Right ventricle myocardium inferior (tissue), 1 donor: ENCODE measurements at places on chromosomes 2 and 18.

DNA sequence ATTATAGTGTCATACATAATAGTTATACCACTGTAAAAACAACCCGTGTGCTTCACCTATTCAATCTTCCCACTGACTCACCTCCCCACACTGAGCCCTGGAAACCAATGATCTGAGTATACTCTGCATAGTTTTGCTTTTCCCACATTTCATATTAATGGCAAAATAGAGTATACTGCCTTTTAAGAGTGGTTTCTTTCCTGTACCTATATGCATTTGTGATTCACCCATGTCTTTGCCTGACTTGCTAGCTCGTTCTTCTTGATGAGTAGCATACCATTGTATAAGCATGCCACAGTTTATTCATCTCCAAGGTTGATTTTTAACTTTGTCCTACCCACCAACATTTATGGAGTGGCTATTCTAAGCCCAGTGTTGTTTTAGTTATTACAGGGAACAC lies 686.4 kb downstream of the PLCL1 start:
- DNase-seq: no peak

GRCh38 chr18:59060551-59060950 lies 79.1 kb upstream of the SEC11C start:
- DNase-seq: no peak

DNA sequence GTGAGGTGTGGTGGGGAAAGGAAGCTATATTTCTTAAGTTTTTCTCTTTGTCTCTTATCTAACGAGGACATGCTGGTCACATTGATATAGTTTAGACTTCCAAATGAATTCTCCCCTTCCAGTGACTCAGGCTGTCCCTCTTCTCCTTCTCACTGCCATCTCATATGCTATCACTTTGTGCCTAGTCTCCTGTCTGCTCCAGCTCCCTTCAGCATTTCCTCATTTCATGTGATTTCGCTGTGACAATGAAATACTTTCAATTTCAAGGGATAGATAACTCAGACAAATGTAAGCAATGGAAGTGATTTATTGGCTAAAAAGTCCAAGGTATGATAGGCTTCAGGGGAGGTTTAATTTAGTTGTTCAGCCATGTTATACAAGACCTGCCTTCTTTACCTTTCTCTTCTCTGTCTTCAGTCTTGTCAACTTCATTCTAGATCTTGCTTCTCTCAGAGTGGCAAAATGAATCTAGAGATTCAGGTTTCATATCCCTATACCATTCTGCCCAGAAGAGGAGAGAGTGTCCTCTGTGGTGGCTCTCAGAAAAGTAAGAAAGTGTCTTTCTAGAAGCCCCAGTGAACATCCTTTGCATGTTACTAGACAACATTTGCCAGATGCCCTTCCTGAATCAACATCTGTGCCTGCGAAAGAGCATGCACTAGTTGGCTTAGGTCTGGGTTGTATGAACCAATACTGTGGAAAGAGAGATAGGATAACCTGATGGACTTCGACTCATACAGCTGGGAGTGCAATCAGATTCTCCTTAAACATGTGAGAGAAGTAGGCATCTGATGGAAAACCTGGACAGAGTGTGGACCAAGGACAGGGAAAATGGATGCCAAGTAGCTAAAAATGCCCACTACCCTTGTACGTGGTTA lies 29.9 kb upstream of the GPR155 start:
- no peak for DNase-seq

GRCh38 chr2:68151037-68151436 lies 6.7 kb upstream of the PNO1 start:
- DNase-seq: no peak

DNA sequence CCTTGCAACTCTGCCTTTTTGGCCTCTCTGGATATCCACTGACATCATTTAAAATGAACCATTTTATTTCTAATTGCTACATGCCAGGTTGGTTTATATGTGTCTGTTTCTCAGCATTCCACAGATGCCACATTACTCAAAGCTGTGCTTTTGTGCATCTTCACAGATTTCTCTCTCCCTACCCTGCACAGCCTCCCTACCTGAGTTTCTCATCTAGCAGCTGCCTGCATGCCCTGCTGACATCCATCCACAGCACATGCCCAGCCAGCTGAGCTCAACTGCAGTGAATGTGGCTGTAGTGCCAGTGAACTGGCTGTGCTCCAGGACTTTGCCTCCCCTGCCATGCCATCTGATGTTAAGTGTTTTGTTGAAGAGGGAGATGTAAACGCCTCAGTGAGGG lies 44.5 kb downstream of the PKP4 start:
- peak; percentile 77 for DNase-seq

GRCh38 chr2:196449083-196449482 lies 190.4 kb upstream of the CCDC150 start:
- no peak for DNase-seq

DNA sequence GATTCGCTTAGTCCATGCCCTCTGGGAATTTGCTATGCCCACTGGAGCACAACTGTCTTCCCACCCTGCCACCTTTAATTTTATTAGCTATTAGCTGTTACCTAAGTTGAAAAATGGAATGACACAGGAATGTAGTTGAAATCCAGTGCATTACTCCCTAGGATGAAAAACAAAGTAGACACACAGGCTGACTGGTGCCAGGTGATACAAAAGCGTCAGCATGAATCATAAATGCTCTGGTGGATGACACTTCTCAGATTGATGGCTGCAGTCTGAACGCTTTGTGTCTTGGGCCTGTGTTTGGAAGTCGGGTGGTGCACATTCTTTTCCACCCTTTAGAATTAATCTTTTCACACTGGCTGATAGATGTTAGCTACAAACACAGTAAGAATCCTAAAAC lies 802.0 kb downstream of the DCC start:
- DNase-seq: no peak

GRCh38 chr2:173568054-173568453 lies 213.4 kb downstream of the CDCA7 start:
- no peak for DNase-seq

DNA sequence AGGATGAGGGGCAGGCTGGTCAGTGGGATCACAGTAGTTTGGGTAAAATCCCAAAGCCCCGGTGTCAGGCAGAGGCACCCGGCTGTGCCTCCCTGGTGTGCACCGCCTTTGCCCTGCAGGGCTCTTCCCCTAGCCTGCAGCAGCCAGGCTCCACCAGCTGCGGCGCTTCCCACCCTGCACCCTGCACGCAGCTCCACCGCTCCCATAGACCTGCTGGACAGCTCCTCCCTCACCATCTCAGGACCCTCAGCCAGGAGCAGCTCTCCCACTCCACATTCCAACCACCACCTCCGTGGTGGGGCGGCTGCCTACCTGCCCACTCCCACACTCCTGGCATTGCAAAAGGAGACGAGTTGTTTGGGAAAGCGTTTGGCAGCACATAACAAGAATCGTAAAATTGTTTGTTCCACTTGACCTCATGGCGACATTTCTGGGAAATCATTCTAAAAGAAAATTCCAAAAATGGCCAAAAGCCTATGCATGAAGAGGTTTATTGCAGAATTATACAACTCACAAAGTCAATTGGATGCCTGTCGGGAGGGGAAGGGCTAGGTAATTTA lies 287.4 kb upstream of the HDAC4 start:
- DNase-seq: peak; percentile 49

GRCh38 chr2:191384829-191385228 lies 139.6 kb downstream of the MYO1B start:
- no peak for DNase-seq

DNA sequence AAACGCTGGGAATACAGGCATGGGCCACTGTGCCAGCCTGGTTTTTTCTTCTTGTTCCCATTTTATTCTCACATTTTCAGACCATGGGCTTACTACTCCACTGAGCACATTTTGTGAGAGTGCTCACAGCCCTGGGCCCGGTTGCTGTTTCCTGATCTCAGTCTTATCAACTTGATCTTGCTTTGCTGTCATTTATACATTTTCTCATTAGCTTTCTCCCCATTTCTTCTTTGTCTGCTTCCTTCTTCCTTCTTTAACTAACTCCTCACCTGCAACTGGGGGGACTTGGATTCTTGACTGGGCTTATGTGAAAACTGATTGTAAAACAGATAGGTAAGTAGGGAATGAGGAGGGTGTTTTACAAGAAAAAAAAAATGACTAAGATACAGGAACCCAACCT lies 117.3 kb downstream of the PLB1 start:
- DNase-seq: no peak

DNA sequence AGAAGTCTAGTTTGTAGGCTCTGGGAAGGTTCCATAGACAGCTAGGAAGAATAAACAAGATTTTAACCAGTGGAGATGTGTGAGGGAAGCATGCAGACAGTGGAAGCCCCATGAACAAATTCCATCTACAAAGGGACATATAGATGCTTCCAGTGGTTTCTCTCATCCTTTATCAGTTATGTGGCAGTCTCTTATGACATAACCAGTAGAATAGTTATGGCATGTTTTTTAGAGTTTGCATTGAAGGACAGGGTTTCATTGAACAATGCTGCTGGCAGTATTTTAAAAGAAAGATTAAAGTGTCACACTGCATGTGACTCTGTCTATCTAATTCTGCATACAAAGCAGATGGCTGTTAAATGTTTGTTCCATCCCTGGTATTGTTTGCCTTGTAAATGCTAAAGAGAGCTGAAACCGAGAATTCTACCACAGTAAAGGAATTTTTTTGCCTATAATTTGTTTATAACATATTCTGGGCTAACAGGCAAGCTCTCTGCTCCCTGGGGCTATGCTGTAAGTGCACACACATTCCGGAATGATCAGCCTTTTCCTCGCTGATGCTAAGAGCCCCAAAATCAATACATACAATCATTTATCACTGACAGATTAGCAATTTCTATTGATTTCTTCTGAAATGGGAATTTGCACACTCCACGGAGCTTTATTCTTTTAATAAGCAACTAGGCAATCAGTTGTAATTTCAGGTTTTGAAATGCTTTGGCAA lies 76.8 kb upstream of the PELI1 start:
- no peak for DNase-seq

GRCh38 chr18:61764381-61764780 lies 128.4 kb downstream of the RNF152 start:
- DNase-seq: no peak

GRCh38 chr18:39611381-39612100 lies 2045.9 kb upstream of the CELF4 start:
- DNase-seq: no peak

DNA sequence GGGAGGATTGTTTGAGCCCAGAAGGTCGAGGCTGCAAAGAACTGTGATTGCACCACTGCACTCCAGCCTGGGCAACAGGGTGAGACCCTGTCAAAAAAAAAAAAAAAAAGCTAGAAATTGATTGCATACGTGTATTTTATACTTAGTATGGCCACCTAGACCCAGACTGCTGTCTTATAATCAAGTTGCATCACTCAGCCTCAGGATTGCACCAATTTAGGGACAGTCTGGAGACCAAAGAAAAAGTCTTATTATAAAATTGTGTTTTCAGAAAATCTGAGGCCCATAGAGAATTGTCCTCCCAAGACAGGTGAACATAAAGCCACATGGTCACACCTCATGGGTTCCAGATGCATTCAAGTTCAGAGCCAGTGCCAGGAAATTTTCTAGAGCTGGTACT lies 17.1 kb upstream of the PLEKHM3 start:
- no peak for DNase-seq

GRCh38 chr2:6657855-6658254 lies 207.9 kb downstream of the CMPK2 start:
- DNase-seq: no peak

DNA sequence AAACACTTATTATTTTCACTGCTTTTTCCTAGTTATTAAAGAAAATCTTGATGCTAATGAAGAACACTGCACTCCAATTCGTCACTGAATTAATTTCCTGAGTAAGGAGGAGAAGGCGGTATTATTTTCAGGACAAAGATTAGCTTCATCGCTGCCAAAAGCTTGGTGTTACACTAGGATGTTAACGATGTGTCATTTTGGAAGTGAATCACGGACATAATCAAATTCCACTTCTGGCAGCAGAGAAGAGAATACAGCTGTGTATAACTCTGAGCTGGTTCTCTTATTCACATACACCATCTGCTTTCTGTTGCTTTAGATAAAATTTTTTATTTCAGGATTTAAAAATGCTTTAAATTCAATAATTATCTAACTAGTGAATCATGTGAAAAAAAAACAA lies 74.1 kb downstream of the SCG2 start:
- DNase-seq: no peak

GRCh38 chr2:9074930-9075329 lies 71.4 kb upstream of the MBOAT2 start:
- DNase-seq: no peak

GRCh38 chr2:107336526-107336925 lies 450.6 kb upstream of the ST6GAL2 start:
- no peak for DNase-seq

- DNase-seq: no peak
Observed at GRCh38 chr2:43455731-43456642, 139.9 kb downstream of the THADA start.

DNA sequence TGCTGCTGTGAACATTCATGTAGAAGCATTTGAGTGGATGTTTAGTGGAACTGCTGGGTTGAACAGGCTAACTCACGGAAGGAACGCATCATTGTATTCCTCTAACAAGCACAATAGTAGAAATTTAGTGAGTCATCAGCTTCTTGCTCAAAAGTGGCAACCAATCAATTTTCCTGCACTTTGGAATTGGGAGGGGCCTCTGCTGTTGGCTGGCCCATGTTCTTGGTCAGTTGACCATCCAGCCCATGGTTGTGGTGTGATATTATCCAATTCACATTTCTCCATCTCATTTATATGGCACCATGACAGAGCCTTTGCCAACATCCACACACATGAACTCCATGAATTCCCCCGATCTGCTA lies 95.0 kb downstream of the TNFRSF11A start:
- DNase-seq: no peak

GRCh38 chr2:227436436-227437174 lies 35.4 kb upstream of the AGFG1 start:
- no peak for DNase-seq

GRCh38 chr2:31079665-31080064 lies 58.6 kb downstream of the GALNT14 start:
- DNase-seq: no peak

DNA sequence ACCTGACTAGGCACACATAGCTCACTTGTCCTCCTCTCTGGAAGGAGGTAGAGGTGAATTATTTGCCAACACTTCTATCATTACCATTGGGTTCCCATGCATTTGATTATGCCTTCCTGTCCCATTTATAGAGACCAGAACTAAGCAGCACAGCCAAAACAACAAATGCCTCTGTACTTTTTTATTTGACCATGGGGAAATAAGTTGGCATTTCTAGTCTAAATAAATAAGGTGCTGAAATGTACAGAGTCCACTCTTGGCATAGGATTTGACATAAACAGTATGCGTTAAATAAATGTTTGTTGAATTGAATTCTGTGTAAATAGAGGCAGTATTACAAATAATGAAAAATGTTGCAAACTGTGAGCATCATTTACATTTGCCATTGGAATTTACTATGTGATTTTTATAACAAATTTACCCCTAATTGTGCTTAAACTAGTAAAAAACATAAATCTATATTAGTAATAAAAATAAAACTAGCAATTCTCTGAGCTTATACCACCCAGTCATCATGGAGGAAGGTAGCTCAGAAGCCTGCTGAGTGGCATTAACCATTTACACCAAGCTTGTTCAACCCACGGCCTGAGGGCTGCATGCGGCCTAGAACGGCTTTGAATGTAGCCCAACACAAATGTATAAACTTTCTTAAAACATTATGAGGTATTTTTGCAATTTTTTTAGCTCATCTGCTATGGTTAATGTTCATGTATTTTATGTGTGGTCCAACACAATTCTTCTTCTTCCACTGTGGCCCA lies 367.8 kb downstream of the FIGN start:
- DNase-seq: no peak
